Myocyte (in vitro differentiated cells): ENCODE measurements at places on chromosomes 4 and X. TPM values are rescaled to one million over a fixed set of nuclear protein-coding genes. Genes with fewer than 3 reads are reported as not detected.
A peak's percentile ranks its signal among the peaks of the same experiment; 100 is the strongest.

GRCh38 chr4:2059726-2060602 lies 837 bp downstream of the NAT8L start:
- DNase-seq, result peak; percentile 30

DNA sequence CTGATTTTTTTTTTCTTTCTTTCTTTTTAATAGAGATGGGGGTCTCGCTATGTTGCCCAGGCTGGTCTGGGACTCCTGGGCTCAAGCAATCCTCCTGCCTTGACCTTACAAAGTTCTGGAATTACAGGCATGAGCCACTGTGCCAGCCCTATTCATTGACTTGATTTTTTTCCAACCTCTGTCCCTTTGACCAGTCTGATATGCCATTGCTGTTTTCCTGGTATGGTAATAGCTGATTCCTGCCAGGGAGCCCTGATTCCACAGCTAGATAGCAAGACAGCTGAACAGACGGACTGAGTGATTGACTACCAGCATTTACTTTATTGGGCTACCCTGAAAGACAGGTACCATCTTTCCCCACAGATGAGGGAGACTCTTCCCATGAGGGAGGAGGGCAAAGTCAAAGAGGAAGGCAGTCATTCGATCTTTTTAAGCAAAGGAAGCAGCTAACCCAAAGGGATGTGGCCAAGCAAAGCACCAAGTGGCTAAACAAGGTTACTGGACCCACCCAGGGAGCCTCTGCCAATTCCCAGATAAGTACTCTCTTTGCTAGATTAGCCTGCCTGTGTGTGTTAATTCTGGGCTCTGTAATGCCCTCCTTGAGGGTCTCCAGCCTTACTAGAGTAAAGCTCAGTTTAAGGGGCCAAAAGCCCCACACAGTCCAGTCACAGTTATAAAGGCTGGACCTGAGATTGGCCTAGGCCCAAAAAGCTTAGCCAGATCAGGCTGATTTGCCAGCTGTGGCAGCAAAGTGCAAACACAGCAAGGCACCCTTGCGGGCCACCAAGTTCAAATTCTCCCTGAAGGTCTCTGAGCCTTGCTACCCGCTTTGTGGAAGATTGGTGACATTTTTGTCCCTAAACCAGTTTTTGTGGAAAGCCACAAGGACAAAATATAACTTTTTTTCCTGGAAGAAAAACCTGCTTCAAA lies 192.4 kb upstream of the GPC4 start:
- peak; percentile 50 for DNase-seq

DNA sequence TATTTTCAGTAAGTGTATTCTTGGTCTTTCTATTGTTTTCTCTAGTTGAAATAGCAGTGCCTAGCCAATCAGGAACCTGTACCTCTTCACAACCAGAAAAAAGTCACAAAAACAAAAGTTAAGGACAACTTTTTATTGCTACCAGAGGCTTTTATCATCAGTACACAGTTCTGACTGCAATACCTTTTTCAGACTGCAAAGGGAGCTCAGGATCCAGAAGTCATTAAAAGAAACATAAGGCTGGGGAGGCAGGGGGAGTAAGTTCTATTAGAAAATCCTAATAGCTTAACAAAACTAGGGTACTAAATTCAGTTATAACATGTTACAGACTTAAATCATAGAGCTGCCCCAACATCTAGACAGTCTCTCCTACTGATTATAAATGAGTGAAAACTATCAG lies 28.8 kb downstream of the CCNI start:
- no peak for DNase-seq

GRCh38 chr4:15910155-15910940 lies 28.2 kb downstream of the FGFBP1 start:
- no peak for DNase-seq

GRCh38 chrX:119292445-119292844 lies 56.4 kb downstream of the PGRMC1 start:
- no peak for DNase-seq

DNA sequence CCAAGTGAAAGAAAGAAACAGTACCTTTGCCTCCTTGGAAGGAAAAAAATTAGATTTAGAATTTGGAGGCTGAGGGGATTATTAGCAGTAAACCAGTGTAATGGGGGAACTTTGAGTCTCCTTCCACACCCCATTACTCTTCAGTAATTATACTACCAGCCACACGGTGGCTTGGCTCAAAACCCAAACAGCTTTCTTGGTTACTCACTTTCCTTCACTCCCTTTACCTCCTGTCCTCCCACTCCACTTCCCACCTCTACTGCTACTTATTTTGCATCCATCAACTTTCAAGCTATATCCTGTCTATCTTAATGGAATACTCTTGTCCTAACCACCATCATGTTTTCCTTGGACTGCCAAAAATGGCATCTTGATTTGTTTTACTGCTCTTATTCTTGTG lies 310.6 kb upstream of the AADAT start:
- DNase-seq, result no peak

DNA sequence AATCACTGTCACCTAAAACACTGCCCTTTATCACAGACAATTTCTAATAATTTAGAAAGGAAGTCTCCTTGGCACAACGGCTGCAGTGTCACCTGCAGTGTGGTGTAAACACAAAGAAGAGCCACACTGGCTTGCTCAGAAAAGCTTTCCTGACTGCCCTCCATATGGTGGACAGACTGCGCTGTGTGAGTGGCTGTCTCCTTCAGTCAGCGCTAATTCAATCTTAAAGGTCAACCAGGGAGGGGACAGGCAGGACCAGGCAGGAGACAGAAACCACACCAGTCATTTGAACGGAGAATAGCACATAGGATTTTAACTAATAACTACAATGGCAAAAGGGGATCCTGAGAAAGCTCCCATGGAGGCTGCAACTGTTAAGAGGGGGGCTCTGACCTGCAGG lies 132.1 kb downstream of the NSUN7 start:
- no peak for DNase-seq

GRCh38 chr4:136526517-136526916 lies 1005.8 kb downstream of the PCDH18 start:
- DNase-seq, result peak; percentile 1

DNA sequence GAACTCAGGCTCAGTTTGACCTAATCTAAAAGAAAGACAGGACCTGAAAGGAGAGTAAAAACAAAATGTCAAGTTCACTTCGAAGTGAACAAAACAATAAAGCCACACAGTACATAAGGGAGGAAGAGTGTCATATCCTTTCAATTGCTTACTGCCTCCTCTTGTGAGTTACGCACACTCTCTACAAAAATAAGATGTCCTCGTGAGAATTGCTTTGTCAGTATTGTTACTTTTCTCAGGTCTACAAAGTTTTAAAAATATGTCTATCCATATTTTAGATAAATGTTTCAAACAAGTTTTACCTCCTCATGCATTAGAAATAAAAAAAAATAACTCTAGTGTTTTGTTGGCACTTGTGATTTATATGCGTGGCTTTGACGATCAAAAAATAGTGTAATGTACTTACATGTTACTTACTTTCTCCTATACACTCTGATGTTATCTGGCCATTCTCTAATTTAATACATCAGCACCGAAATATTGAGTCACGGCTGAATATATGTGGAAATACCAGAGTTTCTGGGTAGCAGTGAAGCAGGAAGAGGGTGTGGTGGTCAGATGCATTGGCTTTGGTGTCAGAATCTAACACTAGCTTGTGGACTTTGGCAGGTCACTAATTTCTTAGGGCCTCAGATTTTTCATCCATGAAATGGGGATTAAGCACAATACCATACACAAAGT lies 8.1 kb upstream of the MRPL1 start:
- DNase-seq, result no peak

DNA sequence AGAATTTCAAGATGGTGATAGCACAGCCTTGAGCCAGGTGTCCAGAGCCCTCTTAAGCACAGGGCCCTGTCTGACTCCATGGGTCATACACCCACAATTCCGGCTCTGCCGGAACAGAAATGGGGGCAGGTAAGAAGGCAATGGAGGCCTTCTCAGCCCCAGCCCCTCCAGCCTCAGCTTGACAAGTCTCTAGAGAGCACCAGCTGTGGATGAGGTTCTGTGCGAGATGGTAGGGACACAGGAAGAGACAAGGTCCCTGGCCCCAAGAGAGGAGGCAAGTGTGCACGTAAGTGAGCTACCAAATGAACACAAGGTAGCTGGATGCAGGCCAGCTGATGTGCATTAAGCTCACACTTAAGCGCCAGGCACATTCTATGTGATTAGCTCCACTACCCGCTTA lies 2.4 kb upstream of the PRRG3 start:
- DNase-seq, result no peak

GRCh38 chrX:130060122-130061069 lies 49.9 kb downstream of the ELF4 start:
- DNase-seq, result peak; percentile 77

The CLTRN gene
- not detected in 2 replicates for total RNA-seq

The CYTL1 gene
- total RNA-seq, result not detected in 2 replicates

The FGF5 gene
- total RNA-seq, result 3.2 and 4.9 TPM in 2 replicates

The NEXMIF gene
- total RNA-seq, result under 0.01 TPM in 1 of 2 replicates, not detected in the other

The NEUROG2 gene
- total RNA-seq, result 0.40 TPM in 1 of 2 replicates, not detected in the other

The DUSP9 gene
- not detected in 2 replicates for total RNA-seq

The SHOX gene
- not detected in 2 replicates for total RNA-seq

The NHSL2 gene
- 0.19 and 0.21 TPM in 2 replicates for total RNA-seq

The HGFAC gene
- total RNA-seq, result 0.47 and 0.48 TPM in 2 replicates

The FAM241A gene
- 0.88 and 1.0 TPM in 2 replicates for total RNA-seq

The PRRG3 gene
- not detected in 2 replicates for total RNA-seq

The FAM50A gene
- 74.9 and 85.0 TPM in 2 replicates for total RNA-seq

The TRIM2 gene
- 8.0 and 8.3 TPM in 2 replicates for total RNA-seq

The MGAT4D gene
- not detected in 2 replicates for total RNA-seq
